ENCODE measurements at places on chromosomes 12 and 14.
A peak's percentile ranks its signal among the peaks of the same experiment; 100 is the strongest.

DNA sequence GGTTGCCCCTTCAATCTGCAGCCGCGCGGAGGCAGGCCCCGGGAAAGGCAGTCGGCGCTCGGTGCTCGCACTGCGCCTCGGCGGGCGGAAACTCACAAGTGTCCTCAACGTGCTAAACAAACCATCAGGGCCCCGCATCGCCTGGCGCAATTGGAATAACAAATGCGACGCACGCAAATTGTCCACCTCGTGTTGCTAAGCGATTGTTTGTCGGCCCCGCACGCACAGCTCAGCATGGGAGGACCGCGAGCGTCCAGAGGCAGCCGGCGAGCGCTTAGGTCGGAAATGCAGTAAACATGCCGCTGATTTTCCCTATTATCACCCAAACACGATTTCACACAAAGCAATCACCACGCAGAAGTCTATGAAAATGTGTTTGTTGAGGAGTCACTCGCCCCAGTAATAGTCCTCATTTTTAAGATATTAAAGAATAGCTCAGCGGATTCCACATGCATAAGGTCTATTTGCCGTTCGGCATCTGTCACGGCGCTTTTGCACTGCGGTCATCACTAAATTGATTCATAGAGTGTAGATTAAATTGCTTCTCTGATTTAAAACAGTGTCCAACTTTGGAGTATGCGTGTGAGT, 3.2 kb upstream of the GSC start:
- DNase-seq, result peak; percentile 60

GRCh38 chr12:56718149-56718548, 7.0 kb downstream of the NACA start:
- no peak for DNase-seq

DNA sequence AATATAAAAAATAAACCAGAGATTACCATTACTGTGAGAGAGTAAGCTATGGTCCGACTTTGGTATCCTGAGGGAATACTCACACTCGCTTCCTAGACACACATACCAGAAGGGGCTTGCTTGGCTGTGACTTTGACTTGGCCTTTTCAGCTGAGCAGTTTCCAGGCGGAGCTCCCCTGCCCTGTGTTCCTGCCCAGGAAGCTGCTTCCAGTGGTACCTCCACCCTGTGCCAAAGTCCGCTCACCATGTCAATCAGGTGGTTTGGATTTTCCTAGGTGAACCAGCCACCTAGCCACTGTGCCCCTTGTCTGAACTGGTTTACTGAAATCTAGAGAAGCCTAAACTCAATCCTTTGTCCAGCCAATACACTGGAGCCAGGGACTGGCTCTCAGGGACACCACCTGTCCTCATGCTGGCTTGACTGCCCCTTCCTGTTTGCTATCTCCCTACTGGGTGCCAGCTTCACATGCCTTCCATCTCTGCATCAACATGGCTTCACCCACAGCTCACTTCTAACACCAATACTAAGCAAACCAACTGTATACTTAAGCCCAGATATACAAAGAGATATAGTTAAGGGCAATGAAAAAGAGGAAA, 28.6 kb downstream of the MAX start:
- no peak for DNase-seq

DNA sequence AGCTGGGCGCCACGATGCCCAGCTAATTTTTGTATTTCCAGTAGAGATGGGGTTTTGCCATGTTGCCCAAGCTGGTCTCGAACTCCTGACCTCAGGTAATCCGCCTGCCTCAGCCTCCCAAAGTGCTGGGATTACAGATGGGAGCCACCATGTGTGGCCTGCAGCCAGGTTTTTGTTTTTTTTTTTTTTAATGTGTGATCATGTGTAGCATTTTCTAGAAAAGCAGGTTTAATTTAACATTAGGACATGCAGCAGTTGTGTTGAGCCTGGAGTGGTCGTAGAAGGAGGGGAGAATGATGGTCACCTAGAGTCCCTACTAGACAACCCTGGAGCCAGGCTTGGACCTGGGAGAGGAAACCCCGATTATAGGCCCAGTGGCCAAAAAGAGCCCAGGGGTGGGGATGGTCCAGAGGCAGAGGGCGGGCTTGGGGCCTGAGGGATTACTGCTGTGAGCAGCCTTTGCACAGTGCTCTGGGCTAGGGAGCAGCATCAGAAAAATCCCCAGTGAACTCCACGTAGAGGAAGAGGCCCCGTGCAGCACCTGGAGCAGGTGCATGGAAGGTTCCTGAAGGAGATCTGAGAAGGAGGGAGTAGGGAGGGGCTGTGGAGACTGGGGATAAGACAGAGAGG, 13.6 kb downstream of the DLK1 start:
- DNase-seq, result no peak

- no peak for DNase-seq
Measured at GRCh38 chr12:116267948-116268347, 9.5 kb downstream of the MED13L start.

DNA sequence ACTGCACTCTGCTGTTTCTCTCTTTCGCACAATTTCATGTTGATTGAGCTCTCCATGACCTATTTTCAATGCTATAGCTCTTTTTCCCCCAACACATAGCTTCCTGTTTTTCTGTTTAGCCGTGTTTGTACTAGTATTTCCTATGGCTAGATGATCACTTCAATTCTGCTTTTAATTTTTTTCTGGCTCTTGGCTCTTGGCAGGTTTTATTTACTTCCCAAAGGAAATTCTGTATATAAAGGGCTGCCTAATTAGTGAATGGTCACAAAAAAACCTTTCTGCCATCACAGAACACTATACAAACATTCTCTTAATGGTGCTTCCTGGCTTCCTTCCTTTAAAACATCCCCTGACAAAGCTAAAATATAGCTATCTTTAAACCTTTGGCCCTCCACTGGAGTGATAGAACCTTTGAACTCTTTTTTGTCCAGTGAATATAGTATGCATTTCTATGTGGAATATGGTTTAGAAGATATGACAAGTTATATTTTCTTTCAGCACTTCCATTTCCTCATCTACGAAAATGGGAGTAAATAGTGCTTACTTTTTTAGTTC, 88.2 kb downstream of the RASSF9 start:
- DNase-seq, result no peak

GRCh38 chr12:76486011-76486410, 73.6 kb downstream of the OSBPL8 start:
- no peak for DNase-seq

GRCh38 chr12:68306564-68306963, 25.6 kb downstream of the MDM1 start:
- DNase-seq, result no peak

DNA sequence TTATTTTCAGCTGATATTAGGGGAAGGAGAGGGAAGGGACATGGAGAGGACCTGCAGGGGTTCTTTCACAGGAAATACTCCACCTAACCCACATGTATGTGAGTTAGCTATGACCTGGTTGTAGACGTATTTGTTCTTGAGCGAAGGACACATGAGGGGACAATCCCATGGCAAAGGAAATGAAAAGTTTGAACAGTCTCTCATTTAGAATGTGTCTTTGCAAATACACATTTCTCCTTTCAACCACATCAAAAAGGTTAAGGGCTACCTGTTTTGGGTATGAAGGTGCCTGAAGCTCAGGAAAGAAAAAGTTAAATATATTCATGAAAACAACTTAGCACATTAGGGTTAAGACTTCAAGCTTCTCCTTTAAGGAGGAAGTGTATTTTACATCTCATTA, 7.4 kb downstream of the PYGL start:
- no peak for DNase-seq

GRCh38 chr14:100072783-100073346, 7.6 kb downstream of the EVL start:
- DNase-seq, result no peak

- no peak for DNase-seq
Measured at GRCh38 chr14:24911324-24912109, 138.4 kb downstream of the STXBP6 start.

DNA sequence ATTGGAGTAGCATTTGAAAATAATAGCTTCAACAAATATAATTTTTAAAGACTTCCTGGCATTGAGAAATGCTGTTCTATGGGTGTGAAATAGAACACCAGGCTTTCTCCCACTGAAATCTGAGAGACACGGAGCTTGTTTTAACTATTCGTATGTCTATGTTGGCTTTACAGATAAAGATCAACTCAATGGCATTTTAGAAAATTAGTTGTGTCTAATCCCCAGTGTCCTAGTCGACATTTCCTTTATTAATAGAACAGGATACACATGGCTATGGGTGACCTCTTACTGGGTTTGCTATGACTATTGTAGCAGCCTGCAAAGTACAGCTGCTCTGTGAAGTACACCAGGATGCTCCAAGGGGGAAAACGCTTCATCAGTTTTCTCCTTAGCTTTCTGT, 159.3 kb downstream of the SLC25A21 start:
- no peak for DNase-seq

GRCh38 chr14:100470523-100470897, 116.7 kb downstream of the BEGAIN start:
- DNase-seq, result no peak

GRCh38 chr14:90349739-90350138, 18.0 kb upstream of the NRDE2 start:
- DNase-seq, result no peak

DNA sequence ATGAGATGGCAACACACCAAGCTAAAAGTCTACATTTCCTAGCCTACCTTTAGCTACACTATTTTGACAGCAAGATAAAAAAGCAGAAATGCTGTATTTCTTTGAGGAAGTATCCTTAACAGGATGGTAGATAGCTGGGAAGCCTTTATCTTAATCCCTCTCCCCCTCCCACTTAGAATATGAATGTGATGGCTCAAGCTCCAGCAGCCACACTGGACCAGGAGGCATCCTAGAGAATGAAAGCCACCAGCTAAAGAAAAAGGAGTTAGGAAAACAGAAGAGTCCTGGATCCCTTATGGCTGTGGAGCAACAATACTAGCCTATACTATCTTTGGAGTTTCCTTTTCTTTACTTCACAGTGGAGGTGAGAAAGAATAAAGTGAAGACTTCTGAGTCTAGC, 15.1 kb downstream of the NAP1L1 start:
- DNase-seq, result no peak

DNA sequence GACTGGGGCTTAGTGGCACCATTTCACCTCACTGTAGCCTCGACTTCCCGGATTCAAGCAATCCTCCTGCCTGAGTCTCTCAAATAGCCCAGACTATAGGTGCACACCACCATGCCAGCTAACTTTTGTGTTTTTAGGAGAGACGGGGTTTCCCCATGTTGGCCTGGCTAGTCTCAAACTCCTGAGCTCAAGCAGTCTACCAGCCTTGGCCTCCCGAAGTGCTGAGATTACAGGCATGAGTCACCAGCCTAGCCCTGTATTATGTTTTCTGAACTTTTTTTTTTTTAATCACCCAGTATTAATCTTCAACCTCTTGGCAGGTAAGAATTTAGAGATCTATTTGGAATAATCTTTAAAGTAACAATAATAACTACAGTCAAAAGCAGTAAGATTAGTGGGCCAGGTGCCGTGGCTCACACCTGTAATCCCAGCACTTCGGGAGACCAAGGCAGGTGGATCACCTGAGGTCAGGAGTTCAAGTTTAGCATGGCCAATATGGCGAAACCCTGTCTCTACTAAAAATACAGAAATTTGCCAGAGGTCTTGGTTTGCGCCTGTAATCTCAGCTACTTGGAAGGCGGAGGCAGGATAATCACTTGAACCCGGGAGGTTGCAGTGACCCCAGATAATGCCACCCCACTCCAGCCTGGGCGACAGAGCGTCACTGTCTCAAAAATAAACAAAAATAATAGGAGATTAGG, 8.6 kb downstream of the NANOG start:
- DNase-seq, result no peak

DNA sequence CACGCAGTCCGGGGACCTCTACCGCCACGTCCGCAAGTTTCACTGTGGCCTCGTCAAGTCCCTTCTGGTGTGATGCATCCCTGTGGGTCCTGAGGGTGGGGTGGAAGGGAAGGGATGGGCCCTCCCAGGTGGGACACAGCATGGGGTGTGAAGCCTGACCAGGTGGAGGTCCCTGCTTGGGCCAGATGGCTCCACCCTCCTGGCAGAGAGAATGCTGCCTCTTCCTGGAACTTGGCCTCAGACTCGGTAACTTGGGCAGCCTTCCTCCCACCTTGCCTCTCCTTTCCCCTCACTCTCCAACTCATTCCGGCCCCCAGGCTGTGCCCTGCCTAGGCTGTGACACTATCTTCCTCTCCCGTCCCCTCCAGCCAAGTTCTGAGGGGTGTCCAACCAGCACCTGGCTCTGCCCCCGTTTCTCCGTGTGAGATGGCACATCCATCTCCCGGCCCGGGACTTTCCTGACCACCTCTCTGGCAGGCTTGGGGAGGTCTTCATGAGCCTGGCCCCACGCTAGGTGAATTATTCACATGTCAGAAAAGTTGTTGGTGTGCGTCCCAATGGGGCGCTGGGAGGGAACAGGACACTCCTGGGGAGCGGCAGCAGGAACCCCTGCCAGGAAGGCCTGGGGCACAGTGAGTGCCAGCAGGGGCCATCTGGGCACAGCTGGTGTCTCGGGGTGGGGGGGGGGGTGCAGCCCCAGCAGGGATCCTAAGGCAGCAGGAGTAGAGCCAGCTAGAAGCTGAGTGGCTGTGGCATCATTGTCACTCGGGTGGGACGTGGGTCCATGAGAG, 1.7 kb downstream of the ZBTB42 start:
- DNase-seq, result no peak

- peak; percentile 49 for DNase-seq
Measured at GRCh38 chr12:122895320-122895703, 612 bp downstream of the VPS37B start.

GRCh38 chr12:92502417-92503028, 200.3 kb upstream of the PLEKHG7 start:
- no peak for DNase-seq

- no peak for DNase-seq
Measured at GRCh38 chr12:78278706-78279190, 448.1 kb downstream of the NAV3 start.

DNA sequence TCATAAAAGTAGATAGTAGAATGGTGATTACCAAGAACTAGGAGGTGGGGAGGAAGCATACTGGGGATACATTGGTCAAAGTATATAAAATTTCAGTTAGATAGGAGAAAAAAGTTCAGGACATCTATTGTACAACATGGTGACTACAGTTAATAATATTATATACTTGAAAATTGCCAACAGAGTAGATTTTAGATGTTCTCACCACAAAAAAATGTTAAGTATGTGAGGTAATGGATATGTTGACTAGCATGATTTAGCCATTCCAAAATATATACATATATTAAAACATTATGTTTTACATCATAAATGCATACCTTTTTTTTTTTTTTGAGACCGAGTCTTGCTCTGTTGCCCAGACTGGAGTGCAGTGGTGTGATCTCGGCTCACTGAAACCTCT, 31.0 kb downstream of the TMEM116 start:
- DNase-seq, result no peak

DNA sequence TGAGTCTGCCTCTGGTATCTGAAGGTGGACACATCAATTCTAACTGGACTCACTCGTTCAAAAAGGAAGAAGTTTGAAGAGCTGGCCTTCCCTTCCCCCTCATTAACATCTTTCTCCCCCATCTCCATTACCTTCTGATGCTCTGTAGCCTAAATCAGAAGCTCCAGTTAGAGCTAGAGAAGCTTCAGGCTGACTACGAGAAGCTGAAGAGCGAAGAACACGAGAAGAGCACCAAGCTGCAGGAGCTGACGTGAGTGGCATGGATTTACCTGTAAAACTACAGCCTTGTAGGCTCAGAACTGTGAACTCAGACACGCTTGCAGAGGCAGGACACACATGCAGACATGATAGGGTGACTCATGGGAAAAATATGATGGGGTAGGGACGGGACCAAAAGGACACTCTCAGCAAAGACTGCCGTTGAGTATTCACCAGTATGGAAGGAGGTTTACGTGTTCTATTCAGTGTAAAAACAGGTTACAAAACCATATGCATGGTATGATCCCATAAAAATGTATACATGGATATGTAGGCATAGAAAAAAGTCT, 14.3 kb upstream of the PIP4K2C start:
- no peak for DNase-seq

GRCh38 chr12:38904537-38905479, 583 bp downstream of the CPNE8 start:
- DNase-seq, result peak; percentile 86

All from right forelimb (tissue), 1 donor.